Activated naive CD4-positive, alpha-beta T cell treated with Interleukin-2 at 50 U/mL for 16 hours (primary cell): ENCODE measurements at places on chromosomes 1 and 21.

DNA sequence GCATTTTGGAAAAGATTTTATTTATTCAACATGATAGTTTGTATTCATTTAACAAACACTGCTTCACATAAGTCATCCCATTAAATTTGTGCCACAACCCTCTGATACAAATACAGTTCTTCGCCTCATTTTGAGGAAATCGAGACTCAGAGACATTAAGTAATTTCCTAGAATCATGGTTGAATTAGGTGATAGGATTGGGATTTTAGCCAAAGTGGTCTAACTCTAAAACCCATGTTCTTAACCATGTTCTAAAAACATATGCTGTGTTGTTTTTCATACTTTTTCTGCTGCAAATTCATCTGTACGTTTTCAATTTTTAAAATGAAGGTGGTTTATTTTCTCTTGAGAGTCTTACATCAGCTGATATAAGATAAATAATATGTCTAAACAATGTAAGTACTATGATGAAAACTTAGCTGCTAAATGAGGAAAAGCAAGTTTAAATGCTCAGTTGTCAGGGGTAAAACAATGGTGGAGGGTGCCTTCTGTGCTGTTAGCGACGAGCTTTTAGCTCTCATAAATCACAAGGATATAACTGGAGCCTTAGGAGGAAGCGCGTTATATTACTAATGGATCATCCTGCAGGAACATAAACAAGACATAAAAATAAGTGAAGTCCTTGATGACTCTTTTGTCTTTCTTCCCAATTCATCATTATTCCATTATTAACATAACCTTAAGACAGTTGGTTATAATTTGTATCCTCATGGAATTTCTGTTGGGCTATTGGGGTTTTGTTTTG lies 97.7 kb downstream of the CACHD1 start:
- DNase-seq, result no peak

DNA sequence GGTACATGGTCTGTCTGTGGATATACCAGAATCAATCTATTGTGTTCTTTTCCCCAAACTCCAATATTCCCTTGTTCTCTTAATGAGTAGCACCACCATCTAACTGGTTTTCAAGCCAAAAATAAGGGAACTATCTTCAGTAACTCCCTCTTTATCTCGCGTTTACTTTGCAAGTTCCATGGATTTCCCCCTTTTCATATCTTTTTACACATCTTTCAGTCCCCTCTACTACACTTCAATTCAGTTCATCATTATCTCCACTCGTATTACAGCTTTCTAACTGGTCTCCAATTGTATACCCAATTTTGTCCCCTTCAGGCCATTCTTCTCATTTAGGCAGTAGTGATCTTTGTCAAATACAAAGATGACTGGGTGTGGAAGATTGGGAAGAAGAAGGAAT lies 4.1 kb upstream of the TMCO1 start:
- no peak for DNase-seq

GRCh38 chr1:192759104-192759503 lies 49.7 kb upstream of the RGS2 start:
- no peak for DNase-seq

DNA sequence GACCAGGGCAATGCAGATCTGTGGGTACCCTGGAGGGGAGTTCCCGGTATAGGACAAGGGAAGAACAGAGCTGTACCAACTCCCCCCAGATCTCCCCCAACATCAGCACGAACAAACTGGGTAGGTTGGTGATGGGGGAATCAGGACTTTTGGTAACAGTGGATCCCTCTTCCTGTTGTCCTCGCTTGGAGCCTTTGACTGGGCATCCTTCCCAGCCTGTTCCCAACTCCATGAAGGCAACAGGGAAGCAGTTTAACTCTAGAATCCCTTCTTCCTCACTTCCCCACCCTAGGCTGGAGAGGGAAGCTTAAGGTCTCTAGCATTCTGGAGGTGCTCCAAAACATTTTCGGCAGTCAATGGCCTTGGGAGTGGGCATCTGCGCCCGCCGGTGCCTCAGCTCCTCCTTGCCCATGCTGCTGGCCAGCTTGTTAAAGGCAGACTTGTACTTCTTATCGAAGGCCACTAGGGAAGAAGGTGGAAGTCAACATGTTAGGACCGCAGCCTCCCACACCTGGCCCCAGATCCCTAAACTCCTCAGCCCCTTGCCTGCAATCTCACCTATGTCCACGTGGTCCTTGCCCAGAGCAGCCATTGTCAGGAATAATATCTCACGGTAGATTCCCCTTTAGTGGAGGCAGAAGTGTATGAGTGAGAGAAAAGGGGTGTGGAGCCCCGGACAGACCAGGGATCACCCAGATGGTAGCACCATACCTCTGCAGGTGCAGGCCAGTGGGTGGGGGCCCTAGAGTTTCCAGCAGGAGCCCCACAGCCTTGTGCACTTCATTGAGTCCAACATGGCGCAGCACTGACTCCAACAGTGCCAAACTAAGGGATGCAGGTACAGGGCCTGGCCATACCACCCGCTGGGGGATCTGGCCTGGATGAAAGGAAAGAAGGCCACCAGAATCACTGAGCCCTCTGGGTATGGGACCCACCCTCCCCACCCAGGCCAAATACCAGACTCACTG lies 7.5 kb upstream of the GATAD2B start:
- no peak for DNase-seq

DNA sequence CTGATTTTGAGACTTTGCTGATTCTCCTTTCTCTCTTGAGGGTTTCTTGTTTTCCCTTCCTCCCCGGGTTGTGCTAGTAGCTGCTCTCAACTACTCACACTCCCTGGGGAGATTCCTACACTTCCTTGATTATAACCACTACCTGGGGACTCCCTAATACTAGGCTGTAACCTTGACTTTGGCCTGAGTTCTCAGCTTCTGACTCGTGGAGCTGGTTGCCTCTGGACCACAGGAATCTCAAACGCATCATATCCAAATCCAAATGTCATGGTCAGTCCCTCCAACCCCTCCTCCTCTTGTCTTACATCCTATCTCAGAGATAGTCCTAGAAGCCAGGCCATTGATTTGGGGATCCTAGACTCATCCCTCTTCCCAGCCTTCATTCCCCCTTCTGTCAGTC lies 12.0 kb downstream of the MOV10 start:
- no peak for DNase-seq

DNA sequence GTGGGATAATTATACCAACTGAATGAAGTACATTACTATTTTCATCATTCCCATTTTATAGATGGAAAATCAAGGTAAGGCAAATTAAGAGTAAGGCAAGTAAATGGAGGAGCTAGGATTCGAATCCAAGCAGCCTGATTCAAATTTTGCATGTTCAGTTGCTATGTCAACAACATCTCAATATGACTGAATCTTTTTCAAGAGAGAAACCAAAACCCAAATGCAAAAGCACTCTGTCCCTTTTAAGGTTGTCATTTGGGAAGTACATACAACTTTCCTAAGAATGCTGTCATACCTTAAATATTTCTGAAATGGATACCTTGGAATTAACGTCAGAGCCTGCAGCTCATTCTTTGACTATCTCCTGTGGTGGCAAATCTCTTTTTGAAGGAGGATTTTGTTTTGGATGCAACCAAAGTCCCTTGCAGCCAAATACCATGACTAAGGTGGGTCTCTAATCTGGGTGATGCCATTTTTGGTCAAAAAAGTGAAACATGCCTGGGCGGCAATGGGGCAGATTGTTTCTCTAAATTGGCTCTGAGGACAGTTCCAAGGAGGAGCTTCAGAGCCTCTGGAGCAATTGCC lies 25.4 kb downstream of the ADAMTS1 start:
- no peak for DNase-seq

DNA sequence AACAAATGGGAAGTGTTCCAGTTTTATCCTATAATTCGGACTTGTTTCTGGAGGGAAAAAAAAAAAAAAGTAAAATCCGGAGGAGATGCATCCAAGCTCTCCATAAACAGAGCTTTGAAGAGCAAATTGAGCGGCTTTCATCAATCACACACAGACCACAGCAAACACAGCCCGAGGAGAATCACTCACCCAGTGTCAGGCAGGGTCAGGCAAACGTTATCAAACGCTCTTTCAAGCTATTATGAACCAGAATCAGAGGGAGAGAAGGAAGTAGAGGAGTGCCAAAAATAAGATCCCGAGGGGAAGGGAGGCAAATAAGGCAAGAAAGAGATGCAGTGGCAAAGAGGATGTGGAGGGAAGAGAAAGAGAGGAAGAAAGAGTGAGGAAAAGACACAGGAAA lies 188.3 kb upstream of the CAMK1G start:
- DNase-seq, result no peak

DNA sequence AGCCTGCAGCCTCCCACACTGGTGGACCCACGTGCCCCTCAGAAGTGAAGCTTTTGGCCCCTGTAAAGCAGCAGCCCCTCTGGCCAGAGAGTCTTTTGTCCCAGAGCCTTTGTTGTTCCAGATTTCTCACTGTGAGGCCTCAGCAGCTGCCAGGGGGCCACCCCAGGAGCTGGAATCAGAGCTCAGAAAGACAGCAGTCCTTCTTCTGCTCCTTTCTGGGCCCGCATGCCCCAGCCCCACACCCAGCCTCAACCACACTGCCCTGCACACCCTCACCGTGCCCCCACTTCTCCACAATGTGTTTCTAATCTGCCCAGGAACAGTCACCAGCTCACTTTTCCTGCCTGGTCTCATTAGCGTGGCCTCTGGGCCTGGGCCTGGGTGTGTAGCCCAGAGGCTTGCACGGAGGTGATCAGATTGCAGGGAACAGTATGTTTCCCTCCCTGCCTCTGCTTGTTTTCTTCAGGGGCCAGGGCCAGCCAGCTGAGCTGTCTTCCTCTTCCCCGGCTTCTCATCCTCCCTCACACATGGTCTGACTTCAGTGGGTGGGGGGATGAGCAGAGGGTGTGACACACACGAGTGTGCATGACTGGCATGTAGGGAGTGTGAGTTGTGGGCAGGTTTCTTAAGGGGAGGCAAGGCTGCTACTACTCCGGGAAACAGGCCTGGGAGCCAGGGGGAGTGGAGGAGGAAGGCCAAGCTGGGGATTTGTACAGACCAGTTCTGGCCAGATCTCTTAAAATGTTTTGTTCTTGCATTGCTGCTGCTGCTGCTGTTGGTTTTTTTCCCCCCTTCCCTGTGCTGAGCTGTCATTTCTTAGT lies 82.5 kb upstream of the ZNF648 start:
- DNase-seq, result no peak

GRCh38 chr21:39938086-39938625 lies 70.9 kb downstream of the PCP4 start:
- DNase-seq, result no peak

DNA sequence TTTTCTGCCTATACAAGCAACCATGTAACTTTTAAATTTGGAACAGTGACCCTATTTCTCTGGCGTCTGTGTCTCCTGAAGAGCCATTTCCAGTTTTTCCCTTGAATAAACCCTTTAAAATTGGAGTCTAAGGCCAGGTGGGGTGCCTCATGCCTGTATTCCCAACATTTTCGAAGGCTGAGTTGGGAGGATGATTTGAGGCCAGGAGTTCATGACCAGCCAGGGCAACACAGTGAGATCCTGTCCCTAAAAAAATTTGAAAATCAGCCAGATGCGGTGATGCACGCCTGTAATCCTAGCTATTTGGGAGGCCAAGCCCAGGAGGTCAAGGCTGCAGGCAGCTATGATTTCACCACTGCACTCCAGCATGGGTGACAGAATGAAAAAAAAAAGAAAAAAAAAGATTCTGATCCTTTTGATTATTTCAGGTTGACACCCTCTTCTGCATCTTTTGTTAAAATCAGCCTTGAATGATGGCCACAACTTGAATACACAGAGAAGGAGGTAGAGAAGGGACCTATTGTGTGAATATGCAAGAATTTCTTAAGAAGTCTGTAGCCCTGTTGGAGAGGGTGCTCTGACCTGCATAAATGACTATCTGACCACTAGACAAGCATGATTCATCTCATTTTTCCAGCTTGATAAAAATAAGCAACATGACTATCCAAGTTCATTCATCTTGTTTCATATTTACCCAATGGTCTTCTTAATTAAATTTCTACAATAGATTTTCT lies 40.2 kb upstream of the PARP1 start:
- no peak for DNase-seq

DNA sequence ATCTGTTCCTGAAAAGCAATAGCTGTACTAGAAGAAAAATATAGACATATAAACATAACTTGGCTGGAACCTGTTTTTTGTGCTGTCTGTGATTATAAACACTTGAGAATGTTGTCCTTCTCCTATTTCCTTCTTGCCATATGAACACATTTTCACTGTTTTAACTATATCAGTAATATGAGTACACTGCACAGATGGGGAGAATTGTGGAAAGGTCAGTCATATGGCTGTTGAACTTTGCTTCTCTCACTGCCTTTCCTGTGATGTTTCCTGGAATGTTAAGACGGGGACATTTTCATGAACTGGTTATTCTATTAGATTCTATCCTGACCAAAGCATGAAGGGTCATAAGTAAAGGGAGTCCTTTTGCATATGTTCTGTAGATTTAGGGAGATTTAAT lies 24.9 kb downstream of the HMCN1 start:
- DNase-seq, result no peak

GRCh38 chr1:199041173-199041914 lies 402.5 kb downstream of the PTPRC start:
- DNase-seq, result no peak

- DNase-seq, result no peak
Observed at GRCh38 chr21:21268061-21268471, 269.9 kb downstream of the NCAM2 start.

GRCh38 chr1:209428241-209428921 lies 155.1 kb upstream of the CAMK1G start:
- DNase-seq, result no peak

GRCh38 chr1:91635763-91636162 lies 135.1 kb downstream of the CDC7 start:
- DNase-seq, result no peak

GRCh38 chr1:58256041-58256440 lies 290.5 kb downstream of the OMA1 start:
- no peak for DNase-seq

DNA sequence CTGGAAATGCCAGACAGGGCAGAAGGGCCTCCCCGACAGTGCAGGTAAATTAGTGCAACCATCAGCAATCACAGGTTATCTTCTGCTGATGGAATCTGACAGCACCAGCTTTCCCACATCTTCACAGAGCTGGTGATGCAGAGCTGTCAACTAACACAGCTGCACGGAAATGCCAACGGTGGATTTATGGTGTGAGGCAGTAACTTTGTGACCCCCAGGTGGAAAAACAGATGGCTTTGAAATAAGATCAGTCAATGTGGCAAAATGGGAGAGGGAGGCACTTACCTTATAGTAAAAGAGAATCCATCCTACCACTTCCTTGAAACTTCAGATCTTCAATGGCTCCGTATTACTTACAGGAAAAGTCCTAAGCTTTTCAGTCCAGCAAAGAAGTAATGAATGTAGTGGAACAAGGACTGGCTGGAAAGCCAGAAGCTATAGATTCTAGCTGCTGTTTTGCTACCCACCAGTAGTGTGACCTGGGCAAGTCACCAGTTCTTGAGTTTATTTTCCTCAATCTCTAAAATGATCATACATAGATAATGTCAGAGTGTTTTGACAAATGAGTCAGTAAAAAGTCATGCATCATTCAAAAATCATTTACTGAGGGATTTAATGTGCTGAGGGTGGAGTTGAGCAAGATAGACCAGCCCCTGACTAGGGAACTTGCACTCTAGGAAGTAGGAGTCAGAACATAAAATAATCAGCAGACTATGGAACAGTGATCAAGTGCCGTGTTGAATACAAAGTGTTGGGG lies 245.7 kb upstream of the JUN start:
- DNase-seq, result no peak

GRCh38 chr1:1482856-1483255 lies 11.3 kb downstream of the ATAD3B start:
- DNase-seq, result no peak

GRCh38 chr21:37454869-37455503 lies 88.4 kb downstream of the DYRK1A start:
- DNase-seq, result no peak
